ENCODE measurements at places on chromosomes 1 and 21.

GRCh38 chr1:83545066-83545862 lies 453.7 kb downstream of the TTLL7 start:
- no peak for DNase-seq

DNA sequence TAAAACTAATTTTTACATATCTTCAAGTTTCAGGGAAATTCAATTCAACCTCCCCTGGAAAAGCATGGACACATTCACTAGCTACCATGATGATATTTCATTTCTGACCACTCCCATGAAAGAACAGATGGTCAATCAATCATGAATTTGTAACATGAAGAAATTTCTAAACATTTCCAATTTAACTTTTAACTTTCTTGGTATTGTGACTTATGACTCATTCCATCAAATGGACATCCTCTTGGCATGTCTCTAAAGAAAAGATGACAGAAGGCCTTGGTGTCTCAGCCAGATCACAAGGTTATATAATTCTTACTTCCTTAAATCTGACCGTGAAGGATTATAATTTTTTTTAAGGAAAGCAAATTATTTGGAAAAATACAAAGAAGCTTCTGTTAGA lies 10.5 kb upstream of the MCOLN3 start:
- no peak for DNase-seq

- DNase-seq = no peak
Observed at GRCh38 chr1:206581571-206581981, 30.7 kb downstream of the EIF2D start.

DNA sequence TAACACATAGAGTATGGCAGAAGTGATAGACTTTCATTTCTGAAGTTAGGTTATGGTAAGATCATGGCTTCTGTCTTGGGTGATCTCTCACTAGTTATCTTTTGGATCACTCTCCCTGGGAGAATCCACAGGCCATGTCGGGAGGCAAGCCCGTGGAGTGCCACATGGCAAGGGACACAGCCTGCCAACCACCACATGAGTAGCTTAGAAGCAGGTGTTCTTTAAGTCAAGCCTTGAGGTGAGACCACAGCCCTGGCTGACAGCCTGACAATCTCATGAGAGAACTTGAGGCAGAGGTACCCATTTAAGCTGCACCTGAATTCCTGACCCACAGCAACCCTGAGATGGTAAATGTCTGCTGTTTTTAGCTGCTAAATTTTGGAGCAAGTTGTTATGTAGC lies 130.4 kb downstream of the KCNN3 start:
- no peak for DNase-seq
